HEK293T (cell line): ENCODE measurements at places on chromosomes 6 and 20.

- no peak for DNase-seq
Measured at GRCh38 chr6:111411046-111411445, 72.0 kb downstream of the REV3L start.

DNA sequence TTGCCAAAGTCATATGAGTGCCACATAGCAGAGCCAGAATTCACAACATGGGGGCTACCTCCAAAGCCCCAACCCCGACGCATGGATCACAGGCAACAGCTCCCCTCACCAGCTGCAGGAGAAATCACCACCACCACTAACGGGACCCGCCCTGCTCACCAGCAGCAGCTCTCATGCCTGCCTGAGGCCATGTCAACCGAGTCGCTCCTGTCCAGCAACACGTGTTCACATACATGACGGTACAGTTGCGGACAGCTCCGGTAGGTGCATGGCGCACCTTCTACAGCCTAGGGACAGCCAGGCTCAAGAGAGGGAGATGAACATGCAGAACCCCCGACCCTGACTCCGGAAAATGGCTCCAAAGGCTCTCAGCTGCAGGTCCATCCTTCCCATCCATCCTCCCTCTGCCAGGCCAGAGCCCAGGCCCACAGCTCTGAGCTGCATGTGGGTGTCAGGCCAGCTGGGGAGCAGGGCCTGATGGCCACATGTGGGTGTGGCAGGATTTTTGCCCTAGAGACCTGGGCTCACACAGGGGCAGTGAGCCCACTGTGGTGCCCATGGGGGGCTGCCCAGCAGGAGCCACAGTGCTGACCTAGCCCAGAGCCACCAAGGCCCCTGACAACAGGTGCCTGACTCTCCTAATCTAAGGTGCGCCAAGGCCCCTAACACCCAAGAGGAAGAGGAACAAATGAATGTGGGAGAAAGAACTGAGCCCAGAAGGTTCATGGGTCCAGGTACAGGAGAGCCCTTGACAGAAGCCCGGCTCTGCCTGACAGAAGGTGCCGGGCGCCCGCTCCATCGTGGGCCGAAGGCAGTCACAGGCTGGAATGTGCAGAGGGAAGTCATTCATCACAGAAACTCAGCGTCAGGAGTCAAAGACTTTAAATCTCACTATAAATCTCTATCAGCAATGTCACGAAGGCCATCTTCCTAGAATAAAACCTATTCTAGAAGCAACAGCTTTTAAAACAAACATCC lies 10.5 kb downstream of the RPS6KA2 start:
- no peak for DNase-seq

DNA sequence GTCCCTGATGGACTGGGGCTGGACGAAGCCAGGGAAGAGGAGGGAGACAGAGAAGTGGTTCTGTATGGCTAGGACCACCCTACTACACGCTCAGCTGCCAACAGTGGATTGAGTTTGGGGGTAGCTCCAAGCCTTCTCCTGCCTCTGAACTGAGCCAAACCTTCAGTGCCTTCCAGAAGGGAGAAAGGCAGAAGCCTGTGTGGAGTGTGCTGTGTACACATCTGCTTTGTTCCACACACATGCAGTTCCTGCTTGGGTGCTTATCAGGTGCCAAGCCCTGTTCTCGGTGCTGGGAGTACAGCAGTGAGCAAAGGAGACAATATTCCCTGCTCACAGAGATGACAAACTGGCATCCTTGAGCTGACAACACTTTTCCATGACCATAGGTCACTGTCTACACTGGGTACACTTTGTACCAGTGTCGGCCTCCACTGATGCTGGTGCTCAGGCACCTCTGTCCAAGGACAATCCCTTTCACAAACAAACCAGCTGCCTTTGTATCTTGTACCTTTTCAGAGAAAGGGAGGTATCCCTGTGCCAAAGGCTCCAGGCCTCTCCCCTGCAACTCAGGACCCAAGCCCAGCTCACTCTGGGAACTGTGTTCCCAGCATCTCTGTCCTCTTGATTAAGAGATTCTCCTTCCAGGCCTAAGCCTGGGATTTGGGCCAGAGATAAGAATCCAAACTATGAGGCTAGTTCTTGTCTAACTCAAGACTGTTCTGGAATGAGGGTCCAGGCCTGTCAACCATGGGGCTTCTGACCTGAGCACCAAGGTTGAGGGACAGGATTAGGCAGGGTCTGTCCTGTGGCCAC lies 11.3 kb upstream of the RBCK1 start:
- no peak for DNase-seq

DNA sequence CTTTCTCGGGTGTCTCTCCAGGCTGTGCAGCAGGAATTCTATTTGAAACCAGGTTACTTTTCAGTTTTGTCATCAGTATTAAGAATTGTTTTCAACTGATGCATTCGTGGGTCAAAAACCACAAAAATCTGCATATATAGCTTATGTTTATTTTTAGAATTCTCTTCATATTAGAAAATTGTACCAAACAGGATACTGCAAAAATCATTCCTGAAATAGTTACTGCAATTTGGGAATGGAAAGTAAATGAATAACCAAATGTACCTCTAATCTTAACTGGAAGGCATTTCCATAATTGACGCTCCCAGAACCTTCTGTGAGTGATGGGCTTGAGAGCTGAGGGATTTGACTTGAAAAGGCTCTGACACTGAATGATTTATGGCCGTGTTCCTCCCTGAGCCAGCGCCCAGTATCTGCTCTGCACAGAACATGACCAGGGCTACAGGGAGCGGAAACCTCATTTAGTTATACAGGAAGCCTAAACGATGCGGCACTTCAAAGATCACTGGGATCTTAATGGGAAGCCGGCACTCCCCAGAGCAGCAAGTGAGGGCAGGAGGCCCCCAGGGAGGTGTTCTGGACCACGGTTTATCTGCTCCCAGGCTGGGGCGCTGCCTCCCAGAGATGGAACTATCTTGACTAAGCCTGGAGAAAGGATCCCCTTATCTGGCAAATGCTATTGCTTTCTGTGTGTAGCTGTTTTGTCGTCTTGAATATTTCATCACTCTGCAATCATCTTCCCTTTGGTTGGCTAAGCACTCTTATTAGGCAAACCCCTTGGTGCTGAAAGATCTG lies 446.0 kb downstream of the QKI start:
- no peak for DNase-seq

DNA sequence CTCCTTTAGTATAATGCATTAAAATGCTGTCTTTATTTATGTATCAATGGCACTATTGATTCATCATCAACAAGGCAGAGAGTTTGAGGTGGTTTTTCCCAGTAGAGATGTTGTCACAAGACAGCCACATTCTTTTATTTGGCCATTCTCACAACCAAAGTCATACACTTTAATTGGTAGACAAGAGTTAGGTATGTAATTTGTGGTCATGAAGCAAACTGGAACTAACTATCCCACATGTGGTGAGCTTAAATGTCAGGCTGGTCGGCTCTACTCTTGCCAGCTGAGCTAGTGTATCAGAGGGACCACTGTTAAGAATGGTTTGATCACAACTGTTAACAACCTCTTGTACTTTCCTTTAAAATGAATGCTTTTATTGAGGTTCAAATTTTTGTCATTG lies 714.6 kb downstream of the CD109 start:
- no peak for DNase-seq

DNA sequence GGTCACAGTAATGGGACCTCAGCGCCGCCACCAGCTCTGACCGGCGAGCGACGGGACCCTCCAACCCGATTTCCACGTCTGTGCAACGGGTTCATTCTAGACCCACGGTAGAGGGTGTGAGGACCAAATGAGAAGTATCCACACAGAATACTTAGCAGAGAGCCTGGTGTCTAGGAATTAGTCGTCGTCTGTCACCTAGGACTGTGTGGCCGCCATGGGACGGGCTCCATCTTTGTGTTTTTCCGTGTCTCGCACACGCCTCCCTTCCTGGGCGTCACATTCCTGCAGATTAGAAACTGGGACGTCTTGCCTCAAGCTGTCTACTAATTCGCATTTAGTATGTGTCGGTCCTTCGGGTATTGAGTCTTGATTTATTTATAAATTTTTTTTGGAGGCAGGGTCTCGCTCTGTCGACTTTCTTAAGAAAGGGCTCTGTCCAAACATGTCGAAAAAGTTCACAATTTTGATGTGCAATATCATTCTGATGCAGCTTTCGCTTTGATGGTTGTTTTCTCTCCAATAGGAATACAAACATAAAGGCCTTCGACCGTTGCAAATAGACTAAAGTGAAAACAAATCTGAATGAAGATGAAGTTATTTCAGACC lies 563 bp downstream of the MGME1 start:
- no peak for DNase-seq

GRCh38 chr20:41078329-41078728 lies 49.7 kb downstream of the TOP1 start:
- no peak for DNase-seq

GRCh38 chr6:4805553-4806336 lies 29.5 kb downstream of the CDYL start:
- peak; percentile 47 for DNase-seq

DNA sequence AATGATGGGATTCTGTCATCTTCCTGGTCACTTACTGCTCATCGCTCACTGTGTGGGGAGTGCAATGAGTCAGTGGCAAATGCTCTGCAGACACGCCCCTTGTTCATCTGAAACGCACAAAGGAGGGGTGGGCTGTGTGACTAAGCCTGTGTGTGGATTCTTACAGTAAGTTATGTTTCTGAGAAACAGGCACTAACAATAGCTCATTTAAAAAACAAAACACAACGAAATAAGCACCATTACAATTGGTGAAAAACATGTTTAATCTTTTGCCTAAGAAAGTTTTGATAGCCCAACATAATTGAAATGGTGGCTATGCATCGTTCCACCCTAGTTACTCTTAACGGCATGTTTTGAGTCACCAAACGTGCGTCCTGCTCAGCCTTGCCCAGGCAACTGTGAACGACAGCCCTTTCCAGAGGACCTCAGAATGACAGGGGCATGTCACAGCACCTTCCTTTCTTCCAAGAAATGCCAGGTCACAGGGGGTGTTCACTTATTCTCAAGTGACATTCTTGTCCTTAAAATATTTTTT lies 118.4 kb upstream of the SGK1 start:
- DNase-seq, result peak; percentile 64

GRCh38 chr6:136969433-136969832 lies 47.3 kb downstream of the SLC35D3 start:
- no peak for DNase-seq

DNA sequence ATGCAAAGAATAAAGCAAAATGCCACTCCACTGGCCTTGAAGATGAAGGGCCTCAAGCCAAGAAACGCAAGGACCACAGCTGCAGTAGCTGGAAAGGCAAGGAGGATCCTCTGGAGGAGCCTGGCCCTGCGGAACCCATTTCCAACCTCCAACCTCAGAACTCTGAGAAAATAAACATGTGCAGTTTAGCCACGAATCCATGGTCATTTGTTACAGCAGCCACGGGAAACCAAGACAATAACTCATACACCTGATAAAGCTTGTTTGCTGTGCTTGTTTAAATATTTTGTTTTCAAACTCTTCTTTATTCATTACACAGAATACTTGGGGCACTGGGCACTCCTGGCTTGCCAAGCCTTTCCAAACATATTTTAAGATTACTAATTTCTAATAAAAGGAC lies 10.4 kb downstream of the SERPINB6 start:
- DNase-seq, result no peak

GRCh38 chr6:65814071-65814470 lies 107.0 kb upstream of the EYS start:
- no peak for DNase-seq

DNA sequence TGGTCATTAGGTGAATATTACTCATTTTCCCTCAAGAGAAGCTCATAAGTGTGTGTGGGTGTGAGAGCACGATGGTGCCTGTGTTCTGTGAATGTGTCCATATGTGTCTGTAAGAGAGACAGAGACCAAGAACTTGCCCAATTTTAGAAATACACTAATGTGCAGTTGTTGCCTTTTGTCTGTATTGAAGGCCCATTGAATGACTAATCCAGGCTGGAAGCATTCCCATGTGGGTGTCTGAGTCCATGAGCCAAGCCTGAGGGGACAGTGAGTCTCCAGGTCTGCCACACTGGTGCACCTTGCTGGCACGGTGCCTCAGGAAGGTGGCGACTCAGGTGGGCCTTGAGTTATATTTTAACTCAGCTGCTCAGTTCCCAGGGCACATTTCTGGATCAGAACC lies 25.5 kb upstream of the ASXL1 start:
- no peak for DNase-seq

GRCh38 chr20:11001764-11002540 lies 328.2 kb upstream of the JAG1 start:
- no peak for DNase-seq

DNA sequence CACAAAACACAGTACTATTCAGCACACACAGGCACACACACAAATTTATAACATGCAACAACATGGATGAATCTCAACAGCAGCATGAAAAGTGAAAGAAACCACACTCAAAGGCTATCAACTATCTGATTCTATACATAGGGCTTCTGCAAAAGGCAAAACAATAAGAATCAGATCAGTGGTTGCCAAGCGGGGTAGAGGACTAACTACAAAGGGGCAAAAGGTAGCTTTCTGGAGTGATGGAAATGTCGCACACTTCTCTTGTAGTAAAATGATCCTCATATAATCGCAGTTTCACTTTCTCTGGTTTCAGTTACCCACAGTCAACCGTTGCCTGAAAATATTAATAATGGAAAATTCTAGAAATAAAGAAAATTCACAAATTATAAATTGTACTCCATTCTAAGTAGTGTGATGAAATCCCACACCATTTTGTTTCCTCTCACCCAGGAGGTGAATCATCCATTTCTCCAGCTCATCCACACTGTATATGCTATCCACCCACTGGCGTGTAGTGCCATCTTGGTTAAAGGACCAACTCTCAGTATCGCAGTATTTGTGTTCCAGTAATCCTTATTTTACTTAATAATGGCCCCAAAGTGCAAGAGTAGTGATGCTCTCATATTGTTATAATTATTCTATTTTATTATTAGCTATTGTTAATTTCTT lies 12.8 kb upstream of the PLN start:
- DNase-seq, result no peak

GRCh38 chr20:56952258-56953047 lies 314.0 kb downstream of the BMP7 start:
- no peak for DNase-seq

DNA sequence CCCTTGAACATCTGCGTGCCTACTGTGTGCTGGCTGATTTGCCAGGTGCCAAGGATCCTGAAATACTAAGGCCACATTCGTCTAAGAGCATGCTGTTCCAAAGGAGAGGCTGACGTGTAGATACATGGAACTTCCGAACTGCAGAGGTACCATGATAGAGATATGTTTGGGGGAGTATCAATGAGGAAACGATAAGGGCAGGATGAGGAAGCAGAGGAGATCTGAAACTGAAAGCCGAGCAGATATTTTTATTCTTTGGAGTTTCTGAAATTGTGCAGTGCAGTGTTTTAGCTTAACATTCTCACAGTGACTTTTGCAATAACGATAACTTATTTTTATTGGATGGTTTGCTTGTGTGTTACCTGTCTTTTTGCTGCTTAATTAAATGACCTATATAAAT lies 24.3 kb downstream of the BMP6 start:
- no peak for DNase-seq
